ENCODE measurements at places on chromosomes 2 and 18.

DNA sequence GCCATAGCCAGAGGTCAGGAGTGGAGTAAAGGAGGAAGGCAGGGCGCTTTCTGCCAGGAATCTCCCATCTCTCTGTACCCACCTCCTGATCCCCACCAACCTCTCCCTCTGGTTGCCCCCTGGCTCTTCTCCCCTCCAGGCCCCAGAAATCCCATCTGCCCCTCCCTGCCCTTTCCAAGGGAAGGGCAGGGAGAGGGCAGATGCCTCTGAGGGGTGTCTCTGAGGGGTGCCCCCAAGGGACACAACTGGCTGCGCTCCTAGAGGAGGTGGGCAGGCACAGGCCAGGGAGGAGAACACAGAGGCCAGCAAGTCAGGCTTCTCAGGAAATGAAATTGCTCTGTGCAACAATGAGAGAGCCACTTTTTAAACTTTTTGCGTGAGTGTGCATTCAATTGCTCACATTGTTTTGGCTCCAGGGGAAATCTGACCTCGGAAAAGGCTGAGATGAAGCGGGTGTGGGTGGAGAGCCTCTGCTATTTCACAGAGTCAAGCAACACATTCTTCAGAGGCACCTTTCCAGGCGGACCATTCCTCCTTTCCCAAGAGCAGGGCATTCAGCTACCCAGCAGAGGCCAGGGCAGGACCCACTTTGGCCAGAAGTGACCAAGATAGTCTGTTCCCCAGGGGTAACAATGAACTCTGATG is 125.5 kb downstream of the SMAD7 start:
- DNase-seq = peak; percentile 38

DNA sequence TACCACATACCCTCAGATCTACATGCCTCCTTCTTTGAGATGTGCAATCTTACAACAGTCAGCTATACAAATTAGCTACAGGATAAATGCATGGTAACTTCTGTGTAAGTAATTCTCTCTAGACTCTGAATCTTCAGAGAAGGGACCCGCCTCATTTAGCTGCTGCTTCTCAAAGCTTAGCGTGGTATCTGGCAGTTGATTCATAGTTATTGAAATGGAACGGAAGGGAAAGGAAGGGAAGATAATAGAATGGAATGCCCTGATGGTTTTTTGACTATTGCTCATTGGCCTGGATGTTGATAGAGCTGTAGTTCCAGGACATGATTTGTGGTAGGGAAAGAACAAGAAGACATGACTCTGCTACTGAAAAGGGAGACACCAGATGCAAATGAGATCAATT is 498.1 kb upstream of the CRIM1 start:
- DNase-seq = no peak

GRCh38 chr2:98601532-98602132 is 6.7 kb downstream of the COA5 start:
- no peak for DNase-seq

DNA sequence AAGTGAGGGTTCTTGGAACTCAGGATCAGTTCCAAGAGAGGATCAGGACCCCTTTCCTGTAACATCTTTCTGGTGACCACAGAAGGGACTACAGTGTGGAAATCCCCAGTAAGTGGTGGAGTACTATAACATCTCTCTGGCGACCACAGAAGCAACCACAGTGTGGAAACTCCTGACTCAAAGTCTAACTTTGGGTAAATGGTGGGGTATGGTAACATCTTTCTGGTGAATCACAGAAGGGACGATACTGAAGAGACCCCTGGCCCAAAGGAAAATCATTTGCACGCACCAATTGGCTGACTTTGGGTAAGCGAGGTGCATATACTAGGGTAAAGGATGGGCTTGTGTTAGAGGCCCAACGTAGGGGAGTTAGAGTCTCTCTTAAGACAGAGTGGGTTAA is 56.3 kb upstream of the GULP1 start:
- DNase-seq = no peak

DNA sequence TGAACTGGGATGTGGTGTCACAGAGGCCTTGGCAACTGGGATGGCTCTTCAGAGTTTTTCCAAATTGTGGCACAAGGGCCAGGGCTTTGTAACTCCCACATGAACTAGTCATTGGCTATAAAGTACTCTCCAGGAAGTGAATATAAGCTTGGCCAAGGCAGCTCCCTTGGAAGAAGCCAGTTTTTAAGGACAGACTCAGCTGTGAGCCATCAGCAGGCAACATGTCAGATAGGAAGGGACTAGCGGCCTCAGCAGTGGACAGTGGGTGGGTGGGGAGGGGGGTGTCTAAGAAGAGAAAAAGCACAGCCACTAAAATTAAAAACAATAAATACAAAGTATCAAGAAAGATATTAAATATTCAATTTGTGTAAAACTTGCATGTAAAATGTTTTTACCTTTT is 691.1 kb upstream of the PIK3C3 start:
- DNase-seq = no peak

GRCh38 chr2:172972005-172972619 is 103.5 kb upstream of the MAP3K20 start:
- no peak for DNase-seq

GRCh38 chr2:190674966-190675650 is 26.2 kb downstream of the NAB1 start:
- DNase-seq = no peak

DNA sequence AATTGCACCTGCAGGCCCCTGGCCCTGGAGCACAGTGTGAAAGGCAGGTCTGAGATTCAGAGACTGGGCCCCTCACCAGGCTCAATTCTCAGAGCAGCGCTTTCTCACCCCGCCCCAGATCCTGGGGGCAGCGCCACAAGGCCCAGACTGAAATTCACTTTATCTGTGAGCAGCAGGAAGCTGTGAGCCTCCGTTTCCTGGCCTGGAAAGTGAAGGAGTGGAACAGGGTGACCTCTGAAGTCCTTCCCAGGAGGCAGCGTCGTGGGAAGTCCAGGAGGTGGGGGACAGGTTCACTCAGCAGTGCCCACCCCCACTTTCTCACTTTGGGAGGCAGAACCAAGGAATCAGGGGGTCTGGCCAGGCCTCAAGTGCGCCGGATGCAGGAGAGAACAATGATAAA is 235.4 kb downstream of the NDUFA10 start:
- DNase-seq = no peak

DNA sequence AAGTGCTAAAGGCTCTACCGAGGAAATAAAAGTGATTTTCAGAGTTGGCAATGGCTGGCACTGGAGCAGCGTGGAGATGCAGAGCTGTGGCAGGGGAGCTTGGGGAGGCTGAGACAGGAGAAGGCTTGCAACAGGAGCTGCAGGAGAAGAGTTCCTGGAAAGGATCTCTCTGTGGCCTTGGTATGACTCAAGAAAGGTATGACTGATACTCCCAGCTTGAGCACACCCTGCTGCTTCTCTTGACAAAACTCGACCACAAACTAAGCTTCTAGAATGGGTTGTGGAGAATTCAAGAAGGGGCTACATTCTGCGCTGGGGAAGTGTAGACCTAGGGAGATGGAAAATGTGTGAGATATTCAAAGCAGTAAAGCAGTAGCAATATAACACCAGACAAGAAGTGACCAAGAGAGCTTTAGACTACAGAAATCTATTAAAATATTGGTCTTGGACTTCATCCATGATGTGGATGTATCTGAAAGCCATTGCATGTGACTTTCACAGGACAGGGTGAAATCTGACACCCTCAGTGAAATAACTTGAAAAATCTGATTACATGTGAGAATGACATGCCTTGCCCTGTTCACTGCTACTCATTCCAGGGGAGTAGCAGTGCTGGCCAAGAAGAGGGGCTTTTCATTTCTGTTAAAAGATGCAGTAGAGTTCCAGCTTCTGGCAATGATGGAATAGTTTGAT is 41.5 kb downstream of the SUCLG1 start:
- no peak for DNase-seq

- DNase-seq = peak; percentile 44
Measured at GRCh38 chr2:49248506-49248905, 94.2 kb upstream of the FSHR start.

GRCh38 chr2:136381722-136382633 is 264.0 kb upstream of the CXCR4 start:
- DNase-seq = no peak

DNA sequence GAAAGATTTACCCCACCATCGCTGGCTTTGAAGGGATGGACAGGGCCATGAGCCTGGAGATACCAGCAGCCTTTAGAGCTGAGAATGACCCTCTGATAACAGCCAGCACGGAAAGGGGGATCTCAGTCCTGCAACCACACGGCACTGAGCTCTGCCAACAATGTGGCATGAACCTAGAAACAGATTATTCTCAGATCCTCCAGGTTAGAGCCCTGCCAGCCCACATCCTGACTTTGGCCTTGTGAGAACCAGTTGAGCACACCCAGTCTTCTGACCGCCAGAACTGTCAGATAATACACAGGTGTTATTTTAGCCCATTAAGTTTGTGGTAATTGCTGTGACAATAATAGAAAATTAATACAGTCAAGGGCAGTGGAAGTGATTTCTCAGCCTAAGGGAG is 9.4 kb upstream of the GNLY start:
- DNase-seq = no peak

DNA sequence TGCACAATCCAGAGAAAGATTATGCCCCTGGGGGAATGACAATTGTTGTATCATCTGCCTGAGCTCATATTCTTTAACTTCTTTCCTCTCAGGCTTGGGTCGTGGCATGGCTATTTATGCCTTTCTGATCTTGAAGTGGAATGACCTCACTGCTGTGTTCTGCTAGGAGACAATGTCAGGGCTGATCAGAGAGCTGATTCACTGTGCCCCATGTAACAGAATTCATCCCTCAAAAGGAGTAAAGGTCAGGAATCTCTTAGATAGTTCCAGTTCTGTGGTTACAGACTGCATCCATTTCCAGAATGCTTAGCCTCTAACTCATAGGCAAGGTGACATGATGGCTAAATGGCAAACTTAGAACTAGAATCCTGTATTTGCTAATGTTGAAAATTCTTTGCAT is 511.7 kb upstream of the CNTNAP5 start:
- DNase-seq = no peak

DNA sequence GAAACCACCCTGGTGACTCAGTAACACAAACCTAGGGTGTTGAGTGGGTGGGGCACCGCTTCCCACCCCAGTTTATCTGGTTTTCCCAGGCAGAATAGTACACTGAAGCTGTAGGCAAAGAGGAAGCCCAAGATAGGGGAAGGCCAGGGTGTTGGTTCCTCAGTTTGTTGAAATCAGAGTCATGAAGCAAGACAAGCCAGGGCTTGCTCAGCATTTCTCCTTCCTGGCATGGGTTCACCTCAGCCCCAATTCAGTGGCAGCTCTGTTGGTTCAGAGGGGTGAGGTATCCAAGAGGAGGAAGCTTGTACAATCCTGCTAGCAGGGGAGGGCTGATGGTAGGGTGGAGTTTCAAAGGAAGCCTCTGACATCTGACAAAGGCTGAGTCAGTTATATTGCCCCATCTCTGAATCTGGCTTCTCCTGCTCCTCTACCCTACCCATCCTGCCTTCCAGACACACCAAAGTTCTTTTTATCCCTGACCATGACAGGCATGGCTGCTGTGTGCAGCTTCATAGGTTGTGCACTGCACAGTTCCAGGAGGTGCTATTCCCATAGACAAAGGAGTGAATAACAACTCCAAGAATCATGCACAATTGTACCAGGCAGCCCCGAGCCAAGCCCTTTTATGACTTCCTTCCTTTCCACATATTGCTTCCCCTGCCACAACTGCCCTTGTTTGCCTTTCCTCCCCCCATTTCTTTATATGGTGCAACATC is 24.9 kb upstream of the RAB10 start:
- no peak for DNase-seq

DNA sequence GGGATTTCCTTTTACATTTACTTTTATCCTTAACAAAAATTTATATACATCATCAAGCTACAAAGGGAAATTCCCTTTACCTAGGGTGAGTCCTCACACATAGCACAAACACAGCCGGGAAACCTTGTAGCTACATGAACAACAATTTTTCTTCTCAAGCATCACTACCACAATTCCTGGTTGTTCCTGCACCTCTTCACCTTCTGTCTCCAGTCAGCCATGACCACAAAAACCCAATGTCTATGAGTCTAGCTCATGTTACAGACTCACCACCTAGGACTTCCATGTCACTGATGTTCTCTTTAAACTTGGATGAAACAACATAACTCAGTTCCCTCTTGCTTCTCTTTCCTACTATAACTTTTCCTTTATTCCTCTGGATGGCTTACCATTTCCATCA is 460.4 kb downstream of the MBD2 start:
- no peak for DNase-seq

- no peak for DNase-seq
Measured at GRCh38 chr2:50840341-50841124, 191.4 kb downstream of the NRXN1 start.

GRCh38 chr2:73117441-73117840 is 4.7 kb upstream of the RAB11FIP5 start:
- no peak for DNase-seq

- DNase-seq = no peak
Measured at GRCh38 chr2:178859730-178860129, 52.5 kb upstream of the TTN start.

DNA sequence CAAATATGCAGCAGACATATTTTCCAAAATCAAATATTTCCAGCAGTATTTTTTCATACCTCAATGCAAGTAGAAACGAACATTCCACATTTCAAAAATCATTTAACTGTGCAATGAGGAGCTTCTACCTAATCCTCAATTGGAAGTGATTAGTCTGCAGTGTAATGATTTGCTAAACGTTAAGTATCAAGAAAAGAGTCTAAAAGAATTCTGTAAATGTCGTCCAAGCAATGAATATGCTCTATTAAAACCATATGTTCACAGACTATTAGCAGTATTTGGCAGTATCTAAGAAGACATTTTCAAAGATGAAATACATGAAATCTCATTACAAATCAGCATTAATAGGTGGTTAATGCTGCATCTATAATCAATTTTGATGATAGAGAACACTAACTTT is 15.9 kb downstream of the DYM start:
- DNase-seq = no peak

- DNase-seq = no peak
Measured at GRCh38 chr18:53971331-53971730, 253.1 kb downstream of the MBD2 start.

DNA sequence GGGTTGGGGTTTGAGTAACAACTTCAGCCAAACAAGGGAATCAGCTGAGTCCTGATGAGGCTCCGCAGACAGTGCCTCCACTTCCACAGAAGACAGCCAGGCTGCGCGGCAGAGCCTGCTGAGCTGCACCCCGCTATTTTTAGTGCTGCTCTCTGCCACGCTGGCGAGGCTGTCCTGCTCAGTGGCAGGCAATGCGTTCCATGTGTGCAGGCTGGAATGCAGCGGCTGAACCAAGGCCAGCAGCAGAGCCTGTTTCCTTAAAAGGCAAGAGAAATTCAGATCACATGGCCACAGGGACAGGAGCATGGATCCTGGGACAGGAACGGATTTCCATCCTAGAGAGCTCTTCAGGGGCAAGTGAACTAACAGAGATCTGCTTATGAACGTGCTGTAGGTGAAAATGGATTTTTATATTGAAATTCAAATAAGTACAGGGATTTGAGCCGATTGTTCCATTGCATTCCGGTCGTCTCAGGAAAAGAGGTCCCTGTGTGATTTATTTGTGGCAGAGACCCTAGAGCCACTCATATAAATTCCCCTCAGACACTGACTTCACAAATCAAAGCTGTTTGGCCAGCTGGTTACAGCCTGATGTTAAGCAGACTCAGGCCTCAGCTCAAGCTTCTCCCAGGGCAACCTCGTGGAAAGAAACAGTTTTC is 98.7 kb downstream of the COL6A3 start:
- peak; percentile 93 for DNase-seq

GRCh38 chr18:36623091-36623490 is 205.7 kb downstream of the TPGS2 start:
- DNase-seq = no peak

Measured in left hindlimb (tissue), 1 donor.